ENCODE measurements at places on chromosomes 7 and 10.

DNA sequence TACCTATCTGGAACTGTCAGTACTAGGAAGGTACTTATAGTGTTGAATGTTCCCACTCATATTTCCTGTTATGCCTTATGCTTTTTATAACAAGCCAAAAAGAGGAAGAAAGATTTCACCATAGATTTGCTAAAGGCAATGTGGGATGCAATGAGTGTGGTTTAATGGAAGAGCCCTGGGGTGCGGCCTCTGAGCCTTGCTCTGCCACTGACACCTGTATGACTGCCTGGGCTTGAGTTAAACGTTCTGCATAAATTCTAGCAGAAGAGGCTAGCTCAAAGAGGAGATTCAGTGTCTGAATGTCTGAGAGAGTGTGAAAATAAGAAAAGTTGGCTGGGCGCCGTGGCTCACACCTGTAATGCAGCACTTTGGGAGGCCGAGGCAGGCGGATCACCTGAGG lies 143.8 kb downstream of the TPST1 start:
- no peak for DNase-seq

GRCh38 chr10:97331153-97331703 lies 3.3 kb downstream of the FRAT2 start:
- no peak for DNase-seq

GRCh38 chr7:157518514-157519175 lies 181.8 kb downstream of the DNAJB6 start:
- no peak for DNase-seq

DNA sequence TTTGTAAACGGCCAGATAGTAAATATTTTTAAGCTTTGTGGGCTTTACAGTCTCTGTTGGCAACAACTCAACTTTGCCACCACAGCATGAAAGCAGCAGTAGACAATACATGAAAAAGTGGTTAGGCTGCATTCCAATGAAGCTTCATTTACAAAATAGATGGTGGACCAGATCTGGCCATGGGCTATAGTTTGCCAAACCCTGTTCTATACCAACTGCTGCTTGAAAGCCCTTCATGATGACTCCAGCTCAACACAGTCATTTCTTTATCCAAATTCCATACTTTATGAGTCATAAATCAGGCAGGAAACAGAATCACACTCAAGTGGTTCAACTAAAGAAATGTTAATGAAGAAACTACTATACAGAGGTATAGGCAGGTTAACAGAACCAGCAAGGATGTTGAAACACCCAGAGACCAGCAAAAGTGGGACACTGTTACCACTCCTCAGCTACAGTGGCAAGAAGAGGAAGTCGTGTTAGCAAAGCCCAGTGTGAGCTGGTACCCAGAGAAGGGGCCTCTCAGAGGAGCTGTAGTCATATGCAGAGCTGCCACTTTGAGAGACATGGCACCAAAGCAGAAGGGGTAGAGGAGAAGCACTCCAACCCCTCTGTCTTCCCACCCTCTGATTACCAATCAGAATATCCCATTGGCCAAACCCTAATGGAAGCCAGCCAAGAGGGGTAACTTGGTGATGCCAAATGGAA lies 72.5 kb downstream of the PRLHR start:
- no peak for DNase-seq

- peak; percentile 66 for DNase-seq
These were observed 157.0 kb upstream of the ZMIZ1 start for GRCh38 chr10:78911533-78912340.

DNA sequence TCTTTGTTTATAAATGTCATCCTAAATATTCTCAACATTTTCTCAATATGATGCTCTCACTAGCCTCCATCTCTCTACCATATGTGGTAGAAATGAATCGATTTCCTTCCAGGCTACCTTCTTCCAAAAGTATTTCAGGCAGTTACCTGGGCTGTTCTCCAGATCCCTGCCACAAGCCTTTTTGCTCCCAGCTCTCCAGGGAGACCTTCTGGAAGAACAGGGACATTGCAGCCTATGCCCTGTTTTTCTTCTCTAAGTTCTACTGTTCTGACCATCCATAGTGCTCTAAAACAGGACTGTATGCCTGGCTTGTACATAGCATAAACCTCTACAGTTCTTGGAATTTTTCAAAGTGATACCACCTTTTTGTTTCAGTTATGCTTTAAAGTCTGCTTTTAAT lies 552.8 kb downstream of the ANKRD7 start:
- DNase-seq, result no peak

DNA sequence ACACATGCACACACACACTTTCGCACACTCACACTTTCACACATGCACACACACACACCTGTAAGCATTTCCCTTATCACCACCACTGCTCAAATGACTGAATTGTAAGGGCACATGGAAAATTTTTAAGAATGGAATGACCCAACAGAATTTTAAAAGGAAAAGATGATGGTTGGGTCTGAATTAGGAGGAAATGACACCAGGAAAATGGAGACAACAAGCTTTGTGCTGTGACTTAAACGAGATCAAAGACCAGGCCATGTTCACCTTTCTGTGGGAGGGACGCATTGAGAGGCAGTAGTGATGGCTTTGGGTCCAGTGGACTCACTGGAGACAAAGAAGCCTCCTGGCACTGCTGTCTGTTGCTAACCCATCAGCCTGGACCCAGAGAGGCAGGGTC lies 16.7 kb upstream of the C10orf71 start:
- no peak for DNase-seq

DNA sequence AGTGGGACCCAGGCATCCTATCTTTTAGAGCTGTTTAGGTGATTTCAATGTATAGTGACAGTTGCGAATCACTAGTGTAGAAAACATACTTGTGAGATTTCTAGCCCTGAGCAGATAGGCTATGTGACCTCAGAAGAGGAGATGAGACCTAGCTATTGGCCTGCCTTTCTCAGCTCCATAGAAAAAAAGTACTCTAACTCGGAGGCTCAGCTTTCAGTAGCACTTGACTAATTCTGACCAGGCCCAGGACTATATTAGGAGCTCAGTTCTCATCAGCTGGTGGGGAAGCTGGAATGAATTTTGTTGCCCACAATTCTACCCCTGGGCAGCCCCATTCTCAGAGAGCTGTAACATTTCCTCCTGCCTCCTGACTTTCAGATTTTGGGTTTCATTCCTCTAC lies 179.9 kb upstream of the NAMPT start:
- DNase-seq, result no peak

DNA sequence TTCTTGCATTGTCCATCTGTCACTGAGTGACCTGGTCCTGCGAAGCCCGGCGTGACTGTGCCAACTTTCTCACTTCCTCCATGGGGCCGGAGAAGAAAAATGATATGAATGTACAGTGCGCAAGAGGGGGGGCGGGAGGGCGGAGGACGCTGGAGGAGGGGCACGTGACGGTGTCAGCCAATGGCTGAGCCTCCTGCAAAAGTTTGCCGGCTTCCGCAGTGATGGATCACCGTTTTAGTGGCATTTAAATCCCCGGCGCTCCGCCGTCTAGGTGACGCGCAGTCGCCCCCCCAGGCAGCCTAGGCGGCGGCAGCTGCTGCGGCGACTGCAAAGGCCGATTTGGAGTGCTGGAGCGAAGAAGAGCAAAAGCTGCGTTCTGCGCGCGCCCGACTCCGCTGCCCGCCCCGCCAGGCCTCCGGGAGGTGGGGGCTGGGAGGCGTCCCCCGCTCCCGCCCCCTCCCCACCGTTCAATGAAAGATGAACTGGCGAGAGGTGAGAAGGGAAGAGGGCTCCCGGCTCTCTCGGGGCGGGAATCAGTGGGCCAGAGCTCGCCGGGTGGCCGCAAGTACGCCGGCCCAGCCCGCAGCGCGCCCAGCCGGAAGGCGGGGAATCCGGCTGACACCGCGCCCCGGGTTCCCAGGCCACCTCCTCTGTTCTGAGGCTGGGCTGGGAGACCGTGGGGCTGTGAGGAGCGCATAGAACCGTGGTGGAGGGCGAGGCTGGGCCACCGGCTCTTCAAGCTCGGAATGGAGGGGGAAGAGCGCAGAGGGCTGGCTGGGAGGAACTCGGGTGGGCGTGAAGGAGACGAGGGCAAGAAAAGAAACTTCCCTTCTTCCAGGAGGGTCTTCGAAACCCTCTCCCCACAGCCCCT lies at the start of gene HOXA1:
Gene HOXA1, minus strand, starts transcription at position 104 of the 871 bp plus-strand sequence. Its CDS starts 88 bp downstream, at position 16.
- peak; percentile 85 for DNase-seq

- peak; percentile 78 for DNase-seq
These were observed 67.3 kb upstream of the KLF6 start for GRCh38 chr10:3852147-3852904.

Data from tongue (tissue), 3 donors.